ENCODE measurements at places on chromosomes 11 and 22.

DNA sequence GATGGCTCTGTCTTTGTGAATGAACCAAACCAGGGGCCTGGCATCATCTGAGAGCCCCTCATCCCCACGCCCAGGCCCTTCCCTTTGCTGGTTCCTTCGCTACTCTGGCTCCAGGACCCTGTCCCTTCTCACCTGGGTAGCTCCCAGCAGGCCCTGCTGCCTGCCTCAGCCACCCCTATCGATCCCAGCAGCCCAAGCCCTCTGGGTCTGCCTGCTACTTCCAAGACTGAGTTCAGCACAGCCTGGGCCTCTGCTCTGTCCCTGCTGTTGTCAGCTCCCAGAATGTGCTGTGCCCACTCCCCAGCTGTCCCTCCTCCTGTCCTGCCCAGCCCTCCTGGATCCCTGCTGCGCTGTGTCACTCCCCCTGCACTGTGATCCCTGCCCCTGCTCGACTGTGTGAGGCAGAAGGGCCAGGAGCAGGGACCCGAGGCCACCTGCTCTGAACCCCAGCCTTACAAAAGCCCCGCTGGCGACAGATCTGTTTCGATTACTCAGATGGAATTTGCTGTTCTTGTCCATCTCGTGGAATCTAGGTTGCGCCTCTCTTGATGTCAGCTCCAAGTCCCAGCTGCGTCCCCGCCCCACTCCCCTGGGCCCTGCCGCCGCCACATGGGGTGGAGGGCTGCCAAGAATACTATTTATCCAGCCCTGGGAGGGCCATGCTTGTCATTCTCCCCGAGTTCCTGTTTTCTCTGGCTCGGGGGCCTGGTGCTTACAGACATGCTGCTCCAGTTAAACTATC, 13.0 kb downstream of the MRPL21 start:
- peak; percentile 66 for DNase-seq

DNA sequence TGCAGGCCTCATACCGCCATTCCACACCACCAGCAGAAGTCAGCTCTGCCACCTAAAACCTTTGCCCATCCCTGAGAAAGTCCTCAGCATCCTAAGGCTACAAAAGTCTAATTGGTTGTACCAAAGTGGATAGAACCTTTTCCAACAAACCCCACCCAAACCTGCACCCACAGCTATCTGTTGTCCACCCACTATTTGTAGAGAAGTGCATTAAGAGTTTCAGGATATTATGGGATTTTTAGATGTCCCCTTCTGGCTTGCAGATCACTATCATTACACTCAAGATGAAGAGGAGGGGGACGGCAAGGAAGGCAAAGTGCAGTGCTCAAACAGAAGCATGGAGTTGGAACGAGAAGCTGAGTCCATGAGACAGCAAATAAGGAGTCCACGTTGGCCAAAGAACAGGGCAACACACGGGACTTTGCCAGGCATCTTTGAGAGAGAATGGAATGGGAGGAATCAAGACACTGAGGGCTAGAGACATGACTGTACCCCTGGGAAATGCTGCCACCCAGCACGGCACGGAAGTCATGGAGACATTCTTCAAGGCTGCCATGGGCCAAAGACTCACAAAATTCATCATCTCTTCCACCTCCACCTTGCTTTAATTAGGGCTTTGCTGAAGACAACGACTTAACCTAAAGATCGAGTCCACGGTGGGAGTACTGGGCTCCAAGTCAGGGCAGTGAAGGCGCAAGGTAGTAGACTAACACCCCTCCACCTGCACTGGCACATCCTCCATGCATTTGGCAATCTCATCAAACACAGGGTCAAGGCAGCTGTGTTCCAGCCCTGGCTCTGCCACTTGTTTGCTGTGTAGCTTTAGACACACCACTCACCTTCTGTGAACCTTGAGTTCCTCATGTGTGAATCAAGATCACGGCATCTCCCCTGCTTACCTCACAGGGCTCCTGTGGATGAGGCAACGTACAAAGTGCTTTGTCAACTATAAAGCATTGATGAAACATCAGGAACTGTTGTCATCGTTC, 112.9 kb upstream of the TMEM45B start:
- DNase-seq: no peak

- no peak for DNase-seq
These were observed 9.3 kb downstream of the MMP13 start for GRCh38 chr11:102946237-102946636.

- DNase-seq: peak; percentile 18
These were observed 11.9 kb downstream of the HOATZ start for GRCh38 chr11:111526501-111526900.

DNA sequence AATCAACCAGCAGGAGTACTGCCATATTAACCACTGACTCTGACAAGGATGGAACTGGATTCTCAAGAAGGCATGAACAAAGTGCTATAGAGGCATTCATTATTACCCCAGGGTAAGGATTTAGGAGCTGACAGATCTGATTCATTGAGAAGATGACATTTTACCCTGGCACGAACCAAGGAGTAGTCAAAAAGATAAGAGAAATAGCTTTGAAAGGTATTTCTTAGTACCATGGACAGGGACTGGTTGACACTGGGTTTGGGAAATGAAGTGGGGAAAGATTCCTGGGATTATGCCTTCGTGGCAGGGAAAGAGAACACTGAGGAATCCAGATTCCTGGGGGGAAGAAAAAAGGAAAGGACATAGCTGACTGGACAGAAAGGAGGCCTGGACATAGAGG, 5.1 kb upstream of the SAAL1 start:
- DNase-seq: no peak

GRCh38 chr11:79400717-79401330, 40.0 kb downstream of the TENM4 start:
- DNase-seq: peak; percentile 21

All from fibroblast of the conjunctiva (primary cell).